ENCODE measurements at places on chromosomes 5 and 9. TPM values are rescaled to one million over a fixed set of nuclear protein-coding genes. Genes with fewer than 3 reads are reported as not detected.

- DNase-seq, result no peak
Observed at GRCh38 chr9:116303886-116304538, 150.4 kb downstream of the PAPPA start.

Gene FGF10
- 1.4 TPM for total RNA-seq

- DNase-seq, result no peak
Observed at GRCh38 chr9:70160686-70161600, 97.8 kb upstream of the SMC5 start.

Gene SLCO4C1
- total RNA-seq, result not detected

Gene PLAC8L1
- not detected for total RNA-seq

DNA sequence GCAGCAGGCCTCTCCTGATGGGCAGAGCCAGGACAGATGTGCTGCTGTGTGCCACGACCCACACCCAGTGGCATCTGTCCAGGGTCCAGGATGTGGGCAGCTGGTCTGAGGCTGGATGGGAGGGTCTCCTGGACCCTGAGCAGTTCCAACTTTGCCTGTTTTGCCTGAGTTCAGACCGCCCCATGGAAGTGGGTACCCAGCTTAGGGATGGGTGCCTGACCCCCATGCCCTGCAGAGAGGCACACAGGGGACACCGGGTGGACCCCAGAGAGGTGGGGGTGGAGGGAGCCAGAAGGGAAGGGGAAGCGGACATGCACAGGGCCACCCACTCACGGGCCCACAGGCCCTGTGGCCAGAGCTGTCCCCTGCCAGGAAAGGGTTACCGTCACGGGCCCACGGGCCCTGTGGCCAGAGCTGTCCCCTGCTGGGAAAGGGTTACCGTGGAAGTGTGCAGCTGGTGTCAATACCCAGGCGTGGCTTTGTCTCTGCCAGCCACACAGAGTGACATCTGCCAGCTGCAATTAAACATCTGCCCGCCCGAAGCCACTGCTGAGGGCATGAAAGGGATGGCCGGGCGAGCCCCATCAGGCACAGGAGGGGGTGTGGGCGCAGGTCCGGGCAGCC is 50.0 kb downstream of the NACC2 start:
- no peak for DNase-seq

Gene POMT1
- 20.0 TPM for total RNA-seq

- no peak for DNase-seq
Observed at GRCh38 chr9:90240541-90240940, 402.1 kb downstream of the DIRAS2 start.

DNA sequence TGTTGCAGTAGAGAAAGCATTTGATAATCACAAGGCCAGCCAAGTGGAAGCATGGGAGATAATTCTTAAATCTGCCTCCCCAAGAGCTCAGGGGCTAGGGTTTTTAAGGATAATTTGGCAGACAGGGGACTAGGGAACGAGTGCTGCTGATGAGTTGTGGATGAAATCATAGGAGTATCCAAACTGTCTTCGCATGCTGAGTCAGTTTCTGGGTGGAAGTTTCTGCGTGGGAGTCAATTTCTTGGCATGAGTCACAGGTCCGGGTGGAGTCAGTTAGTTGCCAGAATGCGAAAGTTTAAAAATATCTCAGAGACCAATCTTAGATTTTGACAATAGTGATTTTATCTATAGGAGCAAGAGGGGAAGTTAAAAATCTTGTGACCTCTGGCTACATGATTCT is 112.6 kb downstream of the TMC1 start:
- DNase-seq, result no peak

Gene UIMC1
- 10.3 TPM for total RNA-seq

- DNase-seq, result no peak
Observed at GRCh38 chr9:14932641-14933040, 22.4 kb upstream of the FREM1 start.

Measured in esophagus squamous epithelium (tissue), 5 donors.